ENCODE measurements at places on chromosomes 16 and 17. TPM values are rescaled to one million over a fixed set of nuclear protein-coding genes. Genes with fewer than 3 reads are reported as not detected.

ABCC12 gene
- not detected for total RNA-seq

TMEM114 gene
- 5.7 TPM for total RNA-seq

IL17C gene
- not detected for total RNA-seq

TBC1D16 gene
- 39.0 TPM for total RNA-seq

OR3A3 gene
- not detected for total RNA-seq

JMJD6 gene
- 30.1 TPM for total RNA-seq

RCVRN gene
- total RNA-seq, result 165 TPM

FGF11 gene
- 7.1 TPM for total RNA-seq

MT1H gene
- total RNA-seq, result not detected

XAF1 gene
- total RNA-seq, result 30.8 TPM

SCARF1 gene
- total RNA-seq, result 11.1 TPM

CHRNB1 gene
- 17.8 TPM for total RNA-seq

RPS6KB1 gene
- 73.3 TPM for total RNA-seq

ABAT gene
- 42.9 TPM for total RNA-seq

KIF1C gene
- 32.3 TPM for total RNA-seq

DRC7 gene
- 0.16 TPM for total RNA-seq

NTHL1 gene
- total RNA-seq, result 17.2 TPM

COIL gene
- total RNA-seq, result 31.0 TPM

ABI3 gene
- total RNA-seq, result 3.1 TPM

KCNH6 gene
- total RNA-seq, result 24.6 TPM

CNGB1 gene
- 50.7 TPM for total RNA-seq

SSTR5 gene
- total RNA-seq, result 2.4 TPM

CA4 gene
- 10.4 TPM for total RNA-seq

CD300E gene
- not detected for total RNA-seq

GCGR gene
- 0.27 TPM for total RNA-seq

CHST5 gene
- 1.6 TPM for total RNA-seq

CCL17 gene
- total RNA-seq, result not detected

C16orf46 gene
- total RNA-seq, result 2.3 TPM

CEMP1 gene
- total RNA-seq, result not detected

OTOA gene
- total RNA-seq, result 0.22 TPM

BRIP1 gene
- 11.0 TPM for total RNA-seq

FAM117A gene
- total RNA-seq, result 12.3 TPM

BMERB1 gene
- 73.6 TPM for total RNA-seq

RAP1GAP2 gene
- 13.5 TPM for total RNA-seq

TMEM204 gene
- total RNA-seq, result 9.6 TPM

BEAN1 gene
- total RNA-seq, result 5.9 TPM

SCGB1C2 gene
- not detected for total RNA-seq

CDH1 gene
- total RNA-seq, result 15.0 TPM

ASB16 gene
- 2.4 TPM for total RNA-seq

JPH3 gene
- 12.0 TPM for total RNA-seq

CCL23 gene
- not detected for total RNA-seq

SLC12A3 gene
- total RNA-seq, result not detected

KRT31 gene
- not detected for total RNA-seq

CCL15 gene
- total RNA-seq, result not detected

MYL4 gene
- total RNA-seq, result 34.5 TPM

TEFM gene
- 30.8 TPM for total RNA-seq

KRTAP3-1 gene
- total RNA-seq, result not detected

CD79B gene
- total RNA-seq, result 0.77 TPM

GDPD3 gene
- total RNA-seq, result 2.1 TPM
